ENCODE measurements at places on chromosomes 2 and 18.
A peak's percentile ranks its signal among the peaks of the same experiment; 100 is the strongest.

DNA sequence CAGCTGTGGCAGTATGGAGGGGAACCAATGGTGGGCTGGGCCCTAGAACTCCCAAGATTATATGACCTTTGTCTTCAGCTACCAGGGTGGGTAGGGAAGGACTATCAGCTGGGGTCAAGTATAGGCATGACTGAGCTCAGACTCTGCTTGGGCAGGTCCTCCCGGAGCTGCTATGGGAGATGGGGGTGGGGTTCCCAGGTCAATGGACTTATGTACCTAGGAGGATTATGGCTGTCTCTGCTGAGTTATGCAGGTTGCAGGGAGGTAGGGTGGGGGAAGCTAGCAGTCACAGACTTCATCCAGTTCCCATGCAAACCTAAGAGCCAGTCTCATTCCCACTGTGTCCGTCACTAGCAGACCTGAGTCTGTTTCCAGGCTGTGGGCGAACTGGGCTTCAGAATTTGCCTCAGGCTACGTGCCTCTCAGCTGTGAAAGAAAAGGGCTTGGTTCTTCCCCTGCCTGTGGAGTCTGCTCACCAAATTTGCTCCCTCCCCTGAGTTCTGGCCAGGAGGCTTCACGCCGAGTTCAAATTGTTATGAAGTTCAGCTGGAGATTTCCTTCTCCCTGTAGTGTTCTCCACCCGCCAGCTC, 985.8 kb upstream of the NRXN1 start:
- DNase-seq = no peak

DNA sequence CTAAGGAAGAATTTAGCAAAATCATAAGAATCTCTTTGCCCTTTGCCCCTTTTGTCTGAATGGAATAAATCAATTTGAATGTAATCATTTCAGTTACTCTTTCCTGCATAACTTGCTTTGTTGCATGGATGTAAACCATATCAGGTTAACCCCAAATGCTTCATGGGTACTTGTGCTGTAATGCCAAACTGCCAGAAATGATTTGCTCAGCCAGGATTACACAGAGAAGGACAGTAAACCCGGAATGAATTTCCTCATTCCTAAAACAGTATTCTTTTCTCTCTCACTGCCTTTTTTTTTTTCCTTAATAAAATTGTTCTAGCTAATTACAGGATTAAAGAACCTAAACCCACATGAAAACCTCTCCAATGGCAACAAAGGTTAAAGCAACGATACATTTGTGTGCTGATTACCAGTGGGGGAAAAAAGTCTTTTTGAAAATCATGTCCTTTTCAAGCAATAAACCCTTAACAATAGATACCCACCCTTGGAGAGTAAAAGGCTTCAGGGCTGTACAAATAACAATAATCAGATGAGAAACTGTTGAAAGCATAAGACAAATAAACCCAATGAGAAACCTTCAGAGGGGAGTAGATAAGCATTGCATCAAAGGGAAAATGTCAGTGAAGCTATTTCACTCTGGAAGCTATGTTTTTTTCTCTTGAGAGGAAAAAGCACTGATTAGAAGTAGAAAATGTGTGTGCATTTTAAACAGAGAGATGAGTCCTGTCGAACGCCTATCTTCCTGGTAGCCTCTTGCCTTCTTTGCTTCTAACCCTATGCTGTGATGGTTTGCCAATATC, 275.3 kb downstream of the CDH2 start:
- DNase-seq = no peak

GRCh38 chr2:105802587-105802986, 57.9 kb downstream of the NCK2 start:
- no peak for DNase-seq

- peak; percentile 25 for DNase-seq
Observed at GRCh38 chr18:51447351-51448342, 250.2 kb upstream of the MEX3C start.

- DNase-seq = no peak
Observed at GRCh38 chr2:43934567-43934966, 61.2 kb downstream of the LRPPRC start.

GRCh38 chr2:213156717-213157116, 5.3 kb upstream of the IKZF2 start:
- no peak for DNase-seq

Measured in anterior cingulate cortex (tissue), 58 donors.